Colonic mucosa (tissue), 4 donors: ENCODE measurements at places on chromosomes 7 and 10. TPM values are rescaled to one million over a fixed set of nuclear protein-coding genes. Genes with fewer than 3 reads are reported as not detected.
A peak's percentile ranks its signal among the peaks of the same experiment; 100 is the strongest.

DNA sequence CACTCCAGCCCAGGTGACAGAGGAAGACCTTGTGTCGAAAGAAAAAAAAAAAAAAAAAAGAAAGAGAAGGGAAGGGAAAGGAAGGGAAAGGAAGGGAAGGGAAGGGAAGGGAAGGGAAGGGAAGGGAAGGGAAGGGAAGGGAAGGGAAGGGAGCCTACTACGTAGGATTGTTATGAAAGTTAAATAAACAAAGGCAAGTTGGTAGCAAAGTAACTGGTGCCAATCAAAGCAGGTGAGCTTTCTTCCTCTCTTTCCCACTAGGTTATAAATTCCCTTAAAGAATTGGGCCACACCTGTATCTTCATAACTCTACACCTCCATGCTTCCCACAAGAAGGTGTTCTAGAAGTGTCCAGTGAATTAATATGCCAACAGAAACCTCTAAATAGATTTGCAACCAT lies 96.3 kb upstream of the AFAP1L2 start:
- H3K36me3 ChIP-seq = no peaks in the 10 kb centered on the region
- H3K27me3 ChIP-seq = no peaks in the 10 kb centered on the region
- peak overlapping the region; percentile 86 for H3K27ac ChIP-seq
- DNase-seq = no peak
- peaks cover 4% of the 10 kb centered on the region for H3K4me1 ChIP-seq

GRCh38 chr10:131865223-131865917 lies 35.4 kb upstream of the PPP2R2D start:
- H3K36me3 ChIP-seq = no peaks in the 10 kb centered on the region
- H3K27me3 ChIP-seq = no peaks in the 10 kb centered on the region
- H3K4me3 ChIP-seq = no peak overlapping the region
- no peak for DNase-seq
- no peaks in the 10 kb centered on the region for H3K4me1 ChIP-seq

The SPDYE5 gene
- total RNA-seq = not detected

The LIPM gene
- not detected for total RNA-seq
